Stimulated activated CD8-positive, alpha-beta memory T cell treated with anti-CD3 and anti-CD28 coated beads, Interleukin-2, amount 100 ng/mL, for 1 hour (primary cell): ENCODE measurements at places on chromosomes 6 and 20.

GRCh38 chr6:75419416-75419815, 74.2 kb downstream of the FILIP1 start:
- DNase-seq: no peak

GRCh38 chr6:112013051-112013450, 40.9 kb upstream of the CCN6 start:
- DNase-seq: no peak

DNA sequence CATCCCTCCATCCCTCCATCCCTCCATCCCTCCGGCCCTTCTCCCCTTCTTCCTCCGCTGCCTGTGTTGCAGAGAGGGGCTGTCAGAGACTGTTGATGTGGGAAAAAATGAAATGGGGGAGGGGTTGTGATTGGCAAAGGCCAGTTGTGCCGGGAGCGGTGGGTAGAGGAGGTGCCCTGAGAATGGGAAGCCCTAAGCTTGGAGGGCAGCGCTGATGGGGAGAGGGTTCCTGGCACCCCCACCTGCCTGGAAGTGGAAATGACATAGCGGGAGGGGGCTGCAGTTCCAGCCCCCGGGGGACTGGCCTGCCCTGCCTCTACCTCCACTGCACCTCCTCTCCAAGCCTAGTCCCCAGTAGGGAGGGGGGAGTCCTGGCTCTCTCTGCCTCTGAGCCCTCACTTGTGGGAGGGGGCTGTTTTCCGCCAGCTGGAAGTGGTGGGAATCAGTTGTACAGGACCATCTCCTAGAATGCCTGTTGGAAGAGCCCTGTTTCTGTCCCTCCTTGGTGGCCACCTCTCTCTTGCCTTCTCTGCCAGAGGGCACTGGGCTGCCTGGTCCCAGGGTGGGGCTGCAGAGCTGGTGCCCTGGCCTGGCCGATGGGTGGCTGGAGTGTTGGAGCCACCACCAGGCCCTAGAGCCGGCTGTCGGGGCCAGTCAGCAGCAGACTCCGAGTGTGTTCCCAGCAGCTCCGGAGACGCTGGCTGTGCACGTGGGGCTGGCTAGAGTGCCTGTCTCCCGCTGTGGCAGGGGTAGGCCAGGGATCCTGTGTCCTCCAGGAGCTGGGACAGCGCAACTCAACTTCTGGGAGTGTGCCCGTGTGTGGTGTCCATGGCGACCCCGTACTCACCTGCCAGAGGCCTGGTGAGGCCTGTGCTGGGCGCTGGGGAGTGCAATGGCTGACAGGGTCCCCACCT, 1.5 kb downstream of the DLGAP4 start:
- no peak for DNase-seq

DNA sequence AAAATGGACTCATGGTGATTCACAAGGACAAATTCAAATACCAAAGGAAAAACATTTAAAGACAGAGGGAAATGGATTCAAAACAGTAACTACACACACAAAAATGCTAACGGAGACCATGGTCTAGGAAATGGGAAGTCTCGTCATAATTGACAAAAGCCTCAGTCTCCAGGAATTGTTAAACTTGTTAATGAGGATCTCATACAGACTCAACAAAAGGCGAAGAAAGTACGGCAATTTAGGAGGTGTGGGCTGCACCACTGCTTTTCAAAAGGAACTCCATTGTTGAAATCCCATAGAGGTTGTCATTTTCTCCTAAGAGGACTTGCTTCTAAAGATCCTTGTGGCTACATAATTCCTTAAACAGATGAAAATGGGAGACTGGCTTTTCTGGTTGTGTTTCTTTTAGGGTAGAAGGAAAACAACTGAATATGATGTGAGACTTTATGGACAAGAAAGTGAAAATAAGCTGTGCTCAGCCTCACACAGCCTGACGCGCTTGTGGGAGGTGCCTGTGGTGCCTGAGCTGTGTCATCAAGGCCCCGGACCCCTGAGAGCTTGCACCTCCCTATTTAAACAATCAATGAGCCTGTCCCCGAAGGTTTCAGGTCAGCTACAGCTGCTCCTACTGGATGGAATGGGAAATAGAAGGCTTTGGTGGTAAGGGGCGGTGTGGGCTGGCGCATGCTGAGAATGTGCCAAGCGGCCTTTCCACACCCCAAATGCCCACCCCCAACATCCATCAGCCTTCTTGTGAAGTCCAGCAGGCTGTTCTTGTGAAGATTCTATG, 2.5 kb upstream of the CLDN20 start:
- DNase-seq: no peak

GRCh38 chr6:111865909-111866546, 7.2 kb downstream of the FYN start:
- no peak for DNase-seq
